Stimulated activated CD4-positive, alpha-beta T cell treated with anti-CD3 and anti-CD28 coated beads, Interleukin-4, amount 100 ng/mL, for 4 hours (primary cell): ENCODE measurements at places on chromosomes 2 and 18.

DNA sequence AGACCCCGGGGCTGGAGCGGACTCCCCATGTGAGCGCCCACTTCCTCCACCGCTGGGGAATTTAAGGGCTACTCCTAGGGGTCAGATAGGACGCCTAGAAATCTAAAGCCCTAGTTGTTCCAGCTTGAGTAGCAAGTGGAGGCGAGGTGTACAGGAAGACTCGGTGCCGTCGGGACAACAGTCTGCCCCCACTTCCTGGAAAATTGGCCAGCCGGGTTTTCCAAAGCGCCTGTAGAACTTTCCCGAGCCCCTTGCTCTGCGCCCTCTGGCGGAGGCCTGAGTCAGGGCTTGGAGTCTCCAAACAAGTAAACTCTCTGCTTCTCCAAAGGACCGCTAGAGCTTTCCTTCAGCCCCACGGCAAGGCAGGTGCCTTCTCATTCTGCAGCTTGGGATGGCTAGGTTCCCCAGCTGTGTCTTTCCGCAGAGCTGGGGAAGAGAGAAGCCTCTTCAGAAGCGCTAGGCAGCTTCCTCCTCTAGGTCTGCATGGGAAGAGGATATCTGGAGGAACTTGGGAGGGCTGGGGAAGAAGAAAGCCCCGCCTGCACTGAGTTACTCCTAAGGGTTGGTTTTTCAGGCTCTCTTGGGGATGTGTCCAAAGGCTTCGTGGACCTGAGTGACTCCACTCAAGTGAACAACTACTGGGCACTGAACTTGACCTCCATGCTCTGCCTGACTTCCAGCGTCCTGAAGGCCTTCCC is 681 bp downstream of the SPR start:
- peak; percentile 61 for DNase-seq

GRCh38 chr2:190031969-190032618 is 30.4 kb downstream of the MSTN start:
- no peak for DNase-seq

DNA sequence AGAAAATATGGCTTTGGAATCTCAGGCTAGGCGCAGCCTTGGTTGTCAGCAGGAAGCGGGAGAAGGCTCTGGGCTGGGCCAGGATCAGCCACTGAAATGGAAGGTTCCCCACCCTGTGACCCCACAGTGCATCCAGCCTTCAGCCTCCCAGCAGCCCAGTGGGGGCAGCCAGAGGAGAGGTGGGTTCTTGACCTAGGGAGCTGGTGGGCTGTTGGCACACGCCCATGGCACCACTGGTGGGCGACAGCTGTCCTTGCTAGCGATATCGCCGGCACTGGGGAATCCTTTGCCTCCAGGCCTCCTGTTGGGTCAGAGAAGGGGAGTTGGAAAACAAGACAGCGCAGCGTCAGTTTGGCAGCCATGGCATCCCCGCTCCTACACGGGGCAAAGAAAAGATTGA is 92.4 kb downstream of the KLHL29 start:
- DNase-seq, result no peak

GRCh38 chr2:79860228-79861058 is 347.6 kb downstream of the CTNNA2 start:
- no peak for DNase-seq

GRCh38 chr2:237259201-237259600 is 154.8 kb downstream of the COL6A3 start:
- no peak for DNase-seq

DNA sequence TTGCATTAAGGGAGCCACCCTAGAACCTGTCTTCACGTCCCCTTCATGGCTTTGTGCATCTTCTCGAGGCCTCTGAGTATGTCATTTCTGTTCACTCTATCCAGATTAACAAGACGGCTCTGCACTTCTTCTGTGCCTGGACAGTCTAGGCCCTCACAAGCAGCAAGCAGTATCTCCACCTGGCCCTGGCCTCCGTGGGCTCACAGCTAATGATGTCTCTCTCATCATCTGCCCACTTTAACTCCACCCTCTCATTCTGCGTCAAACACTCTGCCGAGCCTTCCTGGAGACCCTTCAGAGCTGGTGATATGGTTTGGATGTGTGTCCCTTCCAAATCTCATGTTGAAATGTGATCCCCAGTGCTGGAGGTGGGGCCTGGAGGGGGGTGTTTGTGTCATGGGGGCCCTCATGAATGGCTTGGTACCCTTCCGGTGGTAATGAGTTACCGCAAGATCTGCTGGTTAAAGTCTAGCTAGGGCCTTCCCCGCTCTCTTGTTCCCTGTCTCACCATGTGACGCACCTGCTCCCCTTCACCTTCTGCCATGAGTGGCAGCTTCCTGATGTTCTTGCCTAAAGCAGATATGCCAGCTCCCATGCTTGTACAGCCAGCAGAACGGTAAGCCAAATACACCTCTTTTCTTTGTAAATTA is 132.5 kb upstream of the ID2 start:
- no peak for DNase-seq

DNA sequence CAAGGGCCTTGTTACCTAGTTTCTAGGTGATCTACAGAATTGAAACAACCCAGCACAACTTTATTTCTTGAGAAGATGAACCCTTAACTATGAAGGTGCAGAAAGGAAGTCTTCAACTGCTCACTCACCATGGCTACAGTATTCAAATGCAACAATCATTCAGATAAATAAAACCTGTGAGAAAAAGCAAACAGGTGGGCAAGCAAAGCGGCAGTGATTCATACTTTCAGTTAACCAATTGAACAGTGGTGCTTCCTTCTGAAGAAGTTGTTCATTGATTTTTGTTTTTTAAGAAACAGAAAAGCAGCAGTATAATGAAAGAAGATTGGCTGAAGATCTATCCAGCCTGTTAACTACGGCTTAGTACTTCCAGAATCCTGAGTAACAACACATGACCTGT is 43.5 kb downstream of the SLC35F5 start:
- DNase-seq, result no peak

DNA sequence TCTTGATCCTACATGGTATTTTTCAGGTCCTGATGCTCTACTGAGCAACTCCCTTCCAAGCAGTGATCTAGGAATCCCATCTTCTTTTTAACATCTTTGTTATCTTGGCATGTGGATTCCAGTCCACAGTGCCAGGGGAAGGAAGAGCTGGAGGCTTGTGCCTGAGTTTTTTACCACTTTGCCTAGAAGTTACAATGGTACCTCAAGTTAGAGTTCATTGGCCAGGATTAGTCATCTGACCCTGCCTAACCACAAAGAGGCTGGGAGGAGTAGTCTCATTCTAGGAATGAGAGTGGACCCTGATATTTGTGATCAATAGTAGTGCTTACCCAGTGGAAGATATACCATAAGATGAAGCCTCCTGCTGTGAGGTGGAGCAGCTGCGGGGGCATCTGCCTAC is 109.3 kb downstream of the ADCYAP1 start:
- no peak for DNase-seq

DNA sequence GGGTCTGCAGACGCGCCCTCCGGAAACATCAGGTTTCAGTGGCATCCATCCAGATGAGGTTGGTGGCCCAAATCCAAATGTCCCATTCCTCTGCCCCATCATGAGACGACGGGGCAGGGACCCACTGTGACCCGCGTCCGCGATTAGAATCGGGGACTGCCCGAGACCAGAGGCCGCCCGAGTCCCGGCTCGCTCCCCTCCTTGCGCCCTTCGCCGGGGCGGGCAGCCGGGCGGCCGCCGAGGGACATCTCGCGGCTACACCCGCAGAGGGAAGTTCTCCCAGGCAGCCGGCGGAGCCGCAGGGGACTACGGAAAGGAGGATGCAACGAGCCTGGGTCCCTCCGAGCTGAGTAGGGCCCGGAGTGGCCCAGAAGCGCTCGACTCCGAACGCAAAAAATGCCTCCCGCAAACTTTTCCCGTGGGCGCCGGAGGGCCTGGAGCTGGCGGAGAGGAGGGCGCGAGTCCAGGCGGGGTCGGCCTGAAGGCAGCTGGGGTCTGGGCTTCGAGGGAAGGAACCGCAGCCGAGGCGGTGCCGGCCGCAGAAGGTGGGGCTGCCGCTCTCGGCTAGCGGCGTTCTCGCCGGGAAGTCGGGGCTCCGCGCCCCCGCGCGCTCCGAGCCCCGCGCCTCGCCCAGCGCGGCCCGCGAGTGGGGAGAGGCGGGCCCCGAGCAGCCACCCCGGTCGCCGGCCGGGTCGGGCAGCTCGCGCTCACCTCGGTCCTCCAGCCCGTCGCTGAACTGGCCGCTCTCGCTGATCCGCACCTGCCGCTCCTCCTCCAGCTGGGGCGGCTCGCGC is 580 bp downstream of the TMEM163 start:
- DNase-seq, result no peak

- DNase-seq, result no peak
Measured at GRCh38 chr2:216477283-216478035, 21.2 kb upstream of the RPL37A start.

- DNase-seq, result no peak
Measured at GRCh38 chr2:103007086-103007485, 245.3 kb downstream of the TMEM182 start.
